ENCODE measurements at places on chromosomes 1 and 21.
A peak's percentile ranks its signal among the peaks of the same experiment; 100 is the strongest.

- DNase-seq, result peak; percentile 53
Measured at GRCh38 chr1:220189750-220190347, 82.4 kb downstream of the RAB3GAP2 start.

DNA sequence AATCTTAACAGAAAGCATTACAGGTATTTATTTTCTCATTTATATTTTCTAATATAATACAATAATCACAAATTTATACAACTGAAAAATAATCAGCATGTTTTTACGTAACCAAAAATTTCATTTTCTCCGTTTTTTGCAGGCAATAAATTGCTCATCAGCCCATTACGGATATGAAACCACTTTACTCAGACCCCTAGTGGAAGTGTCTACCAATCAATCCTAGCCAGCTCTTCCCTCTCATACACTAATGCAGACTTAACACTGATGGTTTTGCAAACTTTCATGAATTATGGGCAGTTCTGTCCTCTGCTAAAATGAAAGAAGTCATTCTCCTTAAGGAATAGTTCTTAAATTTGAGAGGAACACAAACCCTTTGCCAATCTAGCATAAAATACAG is 124.7 kb downstream of the EIF4G3 start:
- DNase-seq, result no peak

- no peak for DNase-seq
Measured at GRCh38 chr1:236854605-236854983, 59.5 kb downstream of the MTR start.

DNA sequence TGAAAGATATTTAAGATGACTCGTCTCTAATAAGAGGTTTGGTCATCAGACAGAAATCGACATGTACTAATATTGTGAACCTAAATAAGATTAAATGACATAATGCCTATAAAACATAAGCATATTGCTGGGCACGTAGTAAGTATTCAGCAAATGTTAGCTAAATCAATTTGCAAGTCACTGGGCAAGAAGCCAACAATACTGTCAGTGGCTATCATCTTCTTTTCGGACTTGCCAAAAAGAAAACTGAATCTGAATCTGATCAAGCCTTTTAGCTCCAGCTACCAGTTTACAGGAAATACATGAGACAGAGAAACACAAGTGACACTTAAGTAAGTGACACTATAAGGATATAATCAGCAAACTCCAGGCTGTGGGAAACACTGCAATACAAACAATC is 46.0 kb downstream of the RPL5 start:
- DNase-seq, result no peak

GRCh38 chr1:20950679-20951078 is 163.6 kb upstream of the HP1BP3 start:
- DNase-seq, result no peak

GRCh38 chr21:39197448-39198233 is 14.4 kb upstream of the PSMG1 start:
- no peak for DNase-seq

DNA sequence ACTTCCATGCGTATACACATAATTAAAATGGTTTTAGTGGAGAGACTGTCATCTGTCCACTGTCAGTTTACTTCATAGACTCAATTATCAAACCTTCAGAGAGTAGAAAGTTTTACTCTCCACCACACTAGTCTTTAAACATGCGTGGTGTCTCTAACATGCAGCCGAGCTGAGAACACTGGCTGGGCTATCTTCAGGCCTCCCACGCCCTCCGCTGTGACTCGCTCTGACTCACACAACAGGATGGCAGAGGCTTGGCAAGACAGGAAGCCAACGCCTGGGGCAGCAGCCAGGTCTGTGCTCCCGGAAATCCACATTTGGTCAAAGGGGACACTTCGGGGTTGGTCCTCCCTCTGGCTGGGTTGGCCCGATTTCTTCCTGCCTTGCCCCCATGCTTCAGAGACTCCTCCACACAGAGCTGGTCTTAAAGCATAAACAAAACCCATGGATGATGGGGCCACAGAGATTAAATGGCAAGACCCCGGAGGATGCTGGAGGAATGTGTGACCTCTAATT is 22.7 kb upstream of the IFNGR2 start:
- DNase-seq, result no peak

GRCh38 chr1:30719406-30720270 is 3.7 kb downstream of the MATN1 start:
- no peak for DNase-seq

GRCh38 chr1:116514708-116515525 is 55.9 kb downstream of the CD58 start:
- no peak for DNase-seq

DNA sequence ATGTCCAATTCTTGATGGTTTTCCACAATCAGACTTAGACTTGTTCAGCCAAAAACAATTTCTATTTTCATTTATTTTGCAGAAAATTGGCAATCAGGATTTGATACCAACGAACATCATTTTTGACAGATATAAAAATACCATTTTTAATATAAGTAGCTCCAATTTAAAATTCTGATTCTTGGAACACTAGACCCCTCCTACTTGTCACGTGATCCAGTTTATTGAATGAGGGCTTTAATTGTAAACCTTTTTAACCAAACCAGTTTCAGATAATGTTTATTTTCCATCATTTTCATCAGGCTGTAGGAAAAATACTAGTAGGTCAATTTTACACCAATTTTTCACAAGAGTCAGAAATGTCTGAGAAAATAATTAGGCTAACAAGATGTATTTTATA is 607.2 kb upstream of the RGS18 start:
- no peak for DNase-seq

GRCh38 chr1:225514671-225515081 is 86.8 kb upstream of the LBR start:
- no peak for DNase-seq

- no peak for DNase-seq
Measured at GRCh38 chr1:25744636-25745425, 55.2 kb upstream of the SELENON start.

DNA sequence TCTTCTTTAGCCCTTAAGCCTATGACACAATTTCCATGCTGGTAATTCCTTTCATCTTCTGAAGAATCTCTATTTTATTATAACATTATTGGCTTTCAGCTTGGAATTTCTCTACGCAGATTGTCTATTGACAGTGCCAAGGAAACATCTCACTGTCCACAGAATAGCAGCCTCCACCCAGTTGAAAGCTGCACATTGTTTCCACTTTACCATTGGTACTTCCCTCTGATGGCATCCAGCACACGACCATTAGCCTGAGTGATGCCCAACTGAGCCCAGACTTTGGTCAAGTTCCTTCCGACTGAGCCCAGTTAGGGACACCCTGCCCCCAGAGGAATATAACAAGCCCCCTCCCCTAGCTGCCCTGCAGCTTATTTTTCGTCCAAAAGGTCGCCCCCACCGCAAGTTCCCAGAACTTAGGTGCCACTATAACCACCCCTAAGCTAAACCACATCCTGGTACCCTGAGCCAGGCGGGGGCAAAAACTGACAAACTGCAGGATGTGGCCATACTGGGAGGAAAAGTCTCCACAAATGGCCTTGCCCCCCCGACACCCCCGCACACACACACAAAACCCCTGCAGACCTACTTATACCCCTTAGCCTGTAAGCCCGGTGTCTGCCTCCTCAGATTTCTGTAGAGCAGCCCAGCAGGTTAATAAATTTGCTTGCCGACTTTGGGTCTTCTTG is 13.2 kb downstream of the GBP5 start:
- DNase-seq, result no peak

DNA sequence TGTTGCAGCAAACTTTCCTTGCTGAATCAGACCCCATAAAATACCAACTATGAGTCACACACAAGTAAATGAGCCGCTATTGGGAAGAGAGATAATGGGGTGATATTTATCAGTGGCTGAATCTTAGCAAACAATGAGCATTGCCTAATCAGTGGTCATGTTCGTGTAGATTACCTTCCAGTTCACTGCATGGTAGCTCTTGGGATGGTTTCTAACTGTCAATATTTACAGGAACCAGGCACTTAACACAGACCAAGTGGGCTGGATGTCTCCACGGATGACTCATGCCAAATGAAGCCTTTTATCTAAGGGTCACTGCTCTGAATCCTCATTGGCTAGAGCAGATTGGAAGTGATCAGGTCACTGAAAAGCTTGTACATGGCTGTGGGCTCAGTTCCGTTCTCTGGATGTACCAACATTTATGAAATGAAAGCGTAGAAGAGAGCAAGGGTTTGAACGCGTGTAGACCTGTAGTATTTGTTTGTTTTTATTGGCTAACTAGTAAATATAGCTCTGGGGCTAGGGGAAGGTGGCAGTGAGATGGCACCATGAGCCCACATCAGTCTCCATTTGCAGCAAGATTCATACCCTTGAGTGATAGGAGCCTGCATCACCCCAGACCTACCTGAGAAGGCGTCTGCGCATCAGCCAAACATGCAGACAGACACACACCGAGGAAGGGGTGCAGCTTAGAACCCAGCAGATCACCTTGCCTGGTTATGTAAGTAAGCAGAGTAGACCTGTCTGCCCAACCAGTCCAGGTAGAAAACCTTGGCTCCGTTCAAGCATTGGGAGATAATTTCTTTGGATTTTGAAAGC is 153.3 kb downstream of the TOMM20 start:
- DNase-seq, result no peak

DNA sequence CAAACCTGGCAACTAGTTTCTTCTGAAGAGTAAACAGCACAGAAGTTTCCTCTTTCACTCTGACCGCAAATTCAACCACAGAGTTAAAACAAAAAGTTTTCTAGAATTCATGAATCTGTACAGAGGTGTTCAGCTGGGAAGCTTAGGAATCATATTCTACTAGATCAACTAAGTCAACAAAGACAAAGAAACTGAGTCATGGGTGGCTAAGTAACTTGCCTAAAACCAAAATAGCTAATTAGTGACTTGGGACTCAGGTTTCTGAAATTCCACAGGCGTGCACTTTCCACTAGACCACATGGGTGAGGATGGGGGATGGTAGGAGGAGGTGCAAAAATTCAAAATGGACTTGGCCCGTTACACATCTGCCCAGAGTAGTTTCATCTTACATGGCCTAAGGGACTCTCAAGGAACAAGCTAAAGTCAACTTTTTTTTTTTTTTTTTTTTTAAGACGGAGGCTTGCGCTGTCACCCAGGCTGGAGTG is 25.8 kb downstream of the PTPN14 start:
- no peak for DNase-seq

DNA sequence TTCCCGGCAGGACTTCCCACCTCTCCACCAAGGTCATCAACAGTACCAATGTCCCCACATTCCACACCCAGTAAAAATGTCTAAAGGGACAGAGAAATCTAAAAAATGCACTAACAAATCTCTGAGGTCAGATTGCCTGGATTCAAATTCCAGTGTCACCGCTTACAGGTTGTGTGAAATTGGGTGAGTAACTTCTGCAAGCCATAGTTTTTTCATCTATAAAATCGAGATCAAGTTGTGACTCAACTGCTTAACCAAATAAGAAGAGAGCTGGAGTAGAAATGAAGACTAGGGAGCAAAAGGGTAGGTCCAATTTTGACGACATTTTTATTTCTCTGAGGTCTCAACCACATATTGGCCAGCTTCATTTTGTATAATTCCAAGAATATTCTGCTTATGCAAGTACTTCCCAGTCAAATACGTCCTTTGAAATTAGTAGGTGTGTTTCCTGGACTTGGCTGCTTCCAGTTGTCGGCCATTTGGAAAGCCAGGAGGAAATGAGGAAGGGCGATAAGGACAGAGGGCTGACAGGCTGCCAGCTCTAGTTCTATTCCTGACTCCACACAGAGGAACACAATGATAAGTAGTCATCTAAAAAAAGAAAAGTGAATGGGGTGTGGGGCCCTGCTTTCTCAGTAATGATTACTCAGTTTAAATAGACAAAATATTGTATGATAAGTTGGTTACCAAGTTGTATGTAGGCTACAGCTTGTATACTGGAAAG is 57.7 kb upstream of the ZC3H11B start:
- DNase-seq, result no peak

DNA sequence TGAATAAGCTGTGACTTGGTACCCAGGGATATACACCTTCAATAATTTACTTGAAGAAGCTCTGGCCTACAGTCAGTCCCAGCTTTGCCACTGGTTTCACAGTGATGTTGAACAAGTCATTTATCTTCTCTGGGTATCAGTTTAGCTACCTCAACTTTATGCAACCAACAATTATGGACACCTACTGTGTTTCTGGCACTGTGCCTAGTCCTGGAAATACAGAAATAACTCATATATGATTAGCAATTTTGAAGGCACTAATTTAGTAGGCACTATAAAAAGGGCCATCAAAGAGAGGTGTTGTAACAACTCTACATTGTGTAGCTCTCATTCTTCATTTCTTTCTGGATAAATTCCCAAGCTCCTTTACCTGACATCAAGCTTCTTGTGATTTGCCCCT is 88.6 kb upstream of the SPATA6 start:
- DNase-seq, result no peak

DNA sequence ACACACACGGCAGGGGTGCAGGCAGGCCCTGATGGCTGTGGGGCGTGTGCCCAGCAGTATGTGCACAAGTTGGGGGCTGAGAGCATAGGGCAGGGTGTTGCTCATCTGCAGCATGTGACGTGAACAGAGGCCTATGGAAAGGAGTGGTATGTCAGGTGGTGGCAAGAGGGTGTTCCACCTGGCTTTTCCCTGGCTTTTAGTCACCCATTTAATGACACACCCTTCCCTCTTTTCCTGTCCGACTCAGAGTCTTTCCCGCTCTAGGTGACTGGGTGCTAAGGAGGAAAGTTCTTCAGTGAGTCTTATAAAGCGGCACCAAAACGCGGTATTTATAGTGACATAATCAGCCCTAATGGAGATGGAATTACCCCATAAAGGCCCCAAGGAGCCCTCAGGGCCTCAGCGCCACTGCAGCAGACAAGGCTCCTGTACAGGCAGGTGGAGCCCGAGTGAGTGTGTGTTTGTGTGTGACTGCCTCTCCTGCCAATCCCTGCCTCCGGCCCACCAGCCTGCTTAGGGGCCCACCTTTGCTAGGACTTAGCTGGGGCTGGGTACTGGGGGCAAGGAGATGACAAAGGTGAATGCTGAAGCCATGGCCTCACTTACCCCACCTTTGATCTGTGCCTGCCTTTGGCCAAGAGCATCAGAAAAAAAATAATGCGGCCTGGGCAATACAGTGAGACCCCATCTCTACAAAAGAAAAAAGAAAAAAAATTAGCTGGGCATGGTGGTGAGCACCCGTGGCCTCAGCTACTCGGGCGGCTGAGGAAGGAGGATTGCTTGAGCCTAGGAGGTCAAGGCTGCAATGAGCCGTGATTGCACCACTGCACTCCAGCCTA is 3.3 kb upstream of the EPHA2 start:
- no peak for DNase-seq

GRCh38 chr1:205330150-205330549 is 8.6 kb upstream of the NUAK2 start:
- no peak for DNase-seq

GRCh38 chr1:51618715-51619114 is 1.8 kb downstream of the OSBPL9 start:
- no peak for DNase-seq

DNA sequence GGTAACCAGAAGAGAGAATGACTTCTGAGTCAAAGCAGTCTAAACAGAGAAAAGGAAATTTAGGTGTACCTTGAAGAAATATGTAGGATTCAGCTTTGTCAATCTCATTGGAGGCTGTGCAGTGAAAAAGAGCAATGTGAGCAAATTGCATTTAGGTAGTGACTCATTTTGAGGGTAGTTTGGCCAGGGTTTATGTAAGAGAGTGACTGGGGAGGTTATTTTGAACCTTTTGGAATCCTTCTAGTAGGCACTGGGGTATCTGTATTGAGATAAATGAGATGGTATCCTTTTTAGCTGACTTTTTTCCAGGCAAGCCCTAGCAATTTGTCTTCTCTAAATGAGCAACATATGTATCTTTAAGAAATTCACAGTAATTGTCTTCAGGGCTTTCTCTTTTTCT is 95.9 kb downstream of the DISP1 start:
- no peak for DNase-seq

Data from D341Med (cell line).